ENCODE measurements at places on chromosomes 2 and 18. TPM values are rescaled to one million over a fixed set of nuclear protein-coding genes. Genes with fewer than 3 reads are reported as not detected.

DNA sequence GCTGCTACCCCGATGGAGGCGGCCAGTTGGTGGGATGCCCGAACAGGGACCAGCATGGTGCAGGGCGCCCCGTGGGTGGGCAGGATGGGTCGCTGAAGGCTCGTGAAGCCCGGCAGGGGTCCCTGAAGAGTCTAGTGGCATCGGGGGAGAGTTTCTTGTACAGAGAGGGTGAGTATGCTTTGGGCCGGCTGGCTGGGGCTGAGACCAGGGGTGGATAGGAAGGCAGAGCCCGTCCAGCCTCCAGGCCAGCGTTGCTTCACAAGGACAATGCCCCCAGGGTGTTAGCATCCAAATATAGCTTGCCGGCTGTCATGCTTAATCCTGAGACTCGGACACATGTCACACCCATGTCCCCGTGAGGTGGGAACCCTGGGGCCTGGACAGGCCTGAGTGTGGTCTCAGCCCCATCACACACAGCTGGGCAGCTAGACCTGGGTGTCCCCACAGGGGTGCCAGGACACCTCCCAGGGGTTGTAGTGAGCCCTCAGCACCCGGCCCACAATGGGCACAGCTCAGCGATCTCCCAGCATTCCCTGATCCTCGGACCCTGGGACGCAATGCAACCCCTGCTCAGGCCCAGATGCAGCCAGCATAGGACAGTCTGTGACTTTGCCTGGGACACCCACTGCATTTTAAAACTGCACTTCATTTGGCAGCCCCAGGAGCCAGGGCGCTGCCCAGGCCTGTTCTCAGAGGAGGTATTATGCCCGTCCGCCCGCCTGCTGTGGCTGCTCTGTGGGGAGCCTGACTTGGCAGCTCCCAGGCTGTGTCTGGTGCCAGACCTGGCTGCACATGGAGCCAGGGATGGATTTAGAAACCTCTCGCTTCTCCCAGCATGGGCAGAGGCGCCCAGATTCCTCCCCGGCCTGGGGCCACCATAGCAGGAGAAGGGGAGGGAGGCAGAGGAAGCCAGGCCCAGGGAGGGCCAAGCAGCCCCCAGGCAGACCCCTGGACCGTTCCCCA is 36.4 kb downstream of the RAMP1 start:
- peak overlapping the region; percentile 62 for H3K27ac ChIP-seq
- H3K4me3 ChIP-seq = no peak overlapping the region
- peaks cover 52% of the 10 kb centered on the region for H3K4me1 ChIP-seq
- H3K27me3 ChIP-seq = no peaks in the 10 kb centered on the region
- peaks cover 11% of the 10 kb centered on the region for H3K36me3 ChIP-seq

DNA sequence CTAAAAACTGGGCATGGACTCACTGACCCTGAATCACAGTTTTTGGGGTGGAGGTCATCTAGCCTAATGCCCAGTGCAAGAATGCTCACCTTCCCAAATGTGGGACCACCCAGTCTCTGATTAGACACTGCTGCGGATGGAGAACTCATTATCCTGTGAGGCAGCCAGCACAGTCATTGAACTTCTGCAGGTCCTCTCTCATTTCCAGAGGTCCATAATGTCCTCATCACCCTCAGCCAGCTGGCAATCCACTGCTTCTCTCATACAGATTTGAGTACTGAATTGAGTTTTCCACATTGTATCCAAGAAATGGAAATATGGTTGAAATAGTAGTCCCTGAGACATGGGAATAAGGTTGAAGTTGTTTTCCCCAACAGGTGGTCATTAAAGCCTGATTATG is 5.0 kb upstream of the MYO5B start:
- no peaks in the 10 kb centered on the region for H3K36me3 ChIP-seq
- peaks cover 32% of the 10 kb centered on the region for H3K27me3 ChIP-seq
- no peak for DNase-seq
- H3K4me3 ChIP-seq = no peak overlapping the region
- no peak overlapping the region for H3K27ac ChIP-seq

GRCh38 chr18:77271576-77272481 is 22.2 kb downstream of the GALR1 start:
- no peaks in the 10 kb centered on the region for H3K36me3 ChIP-seq
- H3K27ac ChIP-seq = no peak overlapping the region
- no peaks in the 10 kb centered on the region for H3K4me1 ChIP-seq
- H3K27me3 ChIP-seq = no peaks in the 10 kb centered on the region
- no peak overlapping the region for H3K4me3 ChIP-seq

- no peaks in the 10 kb centered on the region for H3K4me1 ChIP-seq
- no peak for DNase-seq
- no peak overlapping the region for H3K4me3 ChIP-seq
- H3K27me3 ChIP-seq = no peaks in the 10 kb centered on the region
- H3K36me3 ChIP-seq = peaks cover 34% of the 10 kb centered on the region
These were observed 23.2 kb downstream of the ADNP2 start for GRCh38 chr18:80132180-80132812.

The UGT1A4 gene
- not detected for polyA plus RNA-seq

The DOK6 gene
- polyA plus RNA-seq = 50.3 TPM

GRCh38 chr2:109266496-109266895 is 137.5 kb downstream of the SH3RF3 start:
- no peak overlapping the region for H3K4me3 ChIP-seq
- H3K36me3 ChIP-seq = no peaks in the 10 kb centered on the region
- no peak for DNase-seq
- no peak overlapping the region for H3K27ac ChIP-seq
- peaks cover 55% of the 10 kb centered on the region for H3K4me1 ChIP-seq

DNA sequence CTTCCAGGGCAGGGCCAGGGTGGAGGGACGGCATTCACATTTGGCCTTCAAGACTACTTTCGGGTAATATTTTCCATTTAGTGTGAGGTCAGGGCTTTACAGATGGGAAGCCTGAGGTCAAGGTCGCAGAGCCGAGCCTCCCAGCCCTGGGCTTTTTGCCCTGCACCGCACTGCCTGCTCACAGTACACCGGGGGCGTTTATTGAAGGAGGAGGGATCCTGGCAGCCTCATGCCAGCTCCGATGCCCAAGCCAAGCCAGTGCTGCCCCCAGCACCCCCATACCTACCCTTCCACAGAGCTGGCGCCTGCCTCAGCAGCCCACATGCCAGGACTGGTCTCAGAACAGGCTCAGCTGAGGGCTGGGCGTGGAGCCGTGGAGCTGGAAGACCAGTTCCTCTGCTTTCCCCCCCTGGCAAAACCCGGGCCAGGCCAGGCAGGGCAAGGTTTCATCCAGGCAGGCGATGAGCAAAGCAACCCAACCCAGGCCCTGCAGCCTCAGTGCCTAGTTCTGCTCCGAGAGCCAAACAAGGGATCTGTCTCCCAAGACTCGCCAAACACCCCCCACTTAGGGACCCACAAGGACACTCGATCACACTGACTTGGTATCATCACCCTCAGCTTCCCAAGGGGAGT is 11.9 kb downstream of the SDC1 start:
- H3K27me3 ChIP-seq = no peaks in the 10 kb centered on the region
- H3K4me1 ChIP-seq = peaks cover 14% of the 10 kb centered on the region
- H3K27ac ChIP-seq = no peak overlapping the region

The PRKCE gene
- 35.5 TPM for polyA plus RNA-seq

GRCh38 chr2:240460781-240461431 is 25.4 kb downstream of the GPC1 start:
- H3K4me3 ChIP-seq = no peak overlapping the region
- H3K27ac ChIP-seq = no peak overlapping the region
- DNase-seq = no peak

- H3K4me3 ChIP-seq = no peak overlapping the region
- no peaks in the 10 kb centered on the region for H3K27me3 ChIP-seq
- H3K36me3 ChIP-seq = peaks cover 9% of the 10 kb centered on the region
- DNase-seq = no peak
These were observed 19.8 kb downstream of the ARL5A start for GRCh38 chr2:151808258-151809072.

The PDCD1 gene
- polyA plus RNA-seq = not detected

The PKDCC gene
- 37.3 TPM for polyA plus RNA-seq

DNA sequence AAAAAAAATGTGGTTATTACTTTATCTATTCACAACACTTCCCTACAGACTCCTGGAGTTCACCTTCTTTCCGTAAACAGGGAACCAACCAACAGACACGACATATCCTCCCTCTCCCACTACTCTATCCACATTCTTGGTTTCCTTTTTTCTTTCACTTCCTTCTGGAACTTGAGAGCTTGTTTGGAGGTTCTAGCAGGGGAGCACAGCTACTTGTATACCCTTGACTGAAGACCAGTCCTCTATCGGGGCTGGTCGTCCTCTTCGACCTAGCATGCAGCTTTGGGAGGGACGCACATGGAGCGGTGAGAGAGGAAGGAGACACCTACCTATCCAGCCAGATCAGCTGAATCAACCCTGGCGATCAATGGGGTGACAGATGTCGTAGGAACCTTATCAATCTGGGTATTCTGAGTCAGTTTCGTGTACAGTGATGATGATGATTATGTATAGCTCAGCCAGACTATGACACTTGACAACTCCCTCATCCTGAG is 43.5 kb upstream of the MSH2 start:
- no peaks in the 10 kb centered on the region for H3K4me1 ChIP-seq
- H3K27ac ChIP-seq = no peak overlapping the region

DNA sequence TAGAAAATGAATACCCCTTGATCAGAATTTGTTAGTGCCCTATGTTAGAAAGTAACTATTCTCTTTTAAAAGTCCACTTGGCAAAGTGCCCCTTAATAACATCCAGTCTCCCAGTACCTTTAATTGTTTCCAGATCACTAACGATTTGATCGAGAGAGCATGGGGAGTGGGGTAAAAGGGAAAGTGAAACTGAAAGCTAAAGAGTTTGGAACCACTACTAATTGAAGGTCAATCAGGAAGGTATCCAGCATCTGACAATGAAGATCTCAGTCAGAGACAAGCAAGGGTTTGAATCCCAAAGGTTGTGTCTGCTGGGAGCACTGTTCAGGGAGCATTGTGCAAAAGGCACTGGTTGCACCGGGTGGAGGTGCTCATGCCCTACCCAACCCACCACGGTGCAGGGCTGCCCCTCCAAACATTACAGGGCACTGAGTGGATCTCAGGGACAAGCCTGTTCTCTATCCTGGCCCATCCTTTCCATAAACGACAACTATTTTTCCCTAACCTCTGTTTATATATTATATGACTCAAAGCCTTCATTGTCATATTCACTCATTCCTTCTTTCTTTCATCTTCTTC is 14.6 kb upstream of the RIT2 start:
- H3K36me3 ChIP-seq = no peaks in the 10 kb centered on the region
- H3K4me1 ChIP-seq = peaks cover 3% of the 10 kb centered on the region
- no peaks in the 10 kb centered on the region for H3K27me3 ChIP-seq
- H3K4me3 ChIP-seq = peak overlapping the region; percentile 16

GRCh38 chr2:187233811-187234210 is 214.2 kb downstream of the CALCRL start:
- no peak for DNase-seq
- no peak overlapping the region for H3K4me3 ChIP-seq
- H3K4me1 ChIP-seq = no peaks in the 10 kb centered on the region
- H3K36me3 ChIP-seq = no peaks in the 10 kb centered on the region

- peaks cover 22% of the 10 kb centered on the region for H3K36me3 ChIP-seq
- no peak for DNase-seq
- H3K4me1 ChIP-seq = no peaks in the 10 kb centered on the region
These were observed 12.9 kb downstream of the ADCY3 start for GRCh38 chr2:24907116-24907515.

The IL36G gene
- 0.18 TPM for polyA plus RNA-seq

- H3K4me1 ChIP-seq = no peaks in the 10 kb centered on the region
- no peak overlapping the region for H3K27ac ChIP-seq
- DNase-seq = no peak
These were observed 8.5 kb downstream of the PRPF40A start for GRCh38 chr2:152708742-152709141.

GRCh38 chr2:98623657-98624056 is 15.3 kb downstream of the UNC50 start:
- no peak overlapping the region for H3K4me3 ChIP-seq
- H3K4me1 ChIP-seq = no peaks in the 10 kb centered on the region
- no peaks in the 10 kb centered on the region for H3K27me3 ChIP-seq
- DNase-seq = no peak
- no peaks in the 10 kb centered on the region for H3K36me3 ChIP-seq

DNA sequence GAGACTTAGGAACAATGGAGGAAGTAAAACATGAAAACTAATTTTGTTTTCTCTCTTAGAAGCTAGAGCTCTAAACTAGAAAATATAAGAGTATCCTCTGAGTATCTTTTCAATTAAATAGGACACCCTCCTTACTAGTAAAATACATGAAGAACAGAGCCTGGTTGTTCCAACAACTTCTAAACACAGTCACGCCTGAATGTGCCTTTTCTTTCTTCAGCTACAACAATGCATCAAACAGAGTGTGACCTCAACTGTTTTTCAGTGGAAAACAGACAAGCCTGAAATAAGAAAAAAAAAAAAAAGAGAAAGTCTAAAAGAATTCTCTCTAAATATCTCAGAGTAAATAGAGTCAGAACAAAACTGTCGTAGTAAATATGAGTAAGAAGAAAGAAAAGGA is 928.8 kb downstream of the CNTNAP5 start:
- no peaks in the 10 kb centered on the region for H3K27me3 ChIP-seq
- no peaks in the 10 kb centered on the region for H3K4me1 ChIP-seq
- no peak for DNase-seq
- no peaks in the 10 kb centered on the region for H3K36me3 ChIP-seq
- no peak overlapping the region for H3K4me3 ChIP-seq

The DPP10 gene
- 41.7 TPM for polyA plus RNA-seq

The OR6B2 gene
- not detected for polyA plus RNA-seq

DNA sequence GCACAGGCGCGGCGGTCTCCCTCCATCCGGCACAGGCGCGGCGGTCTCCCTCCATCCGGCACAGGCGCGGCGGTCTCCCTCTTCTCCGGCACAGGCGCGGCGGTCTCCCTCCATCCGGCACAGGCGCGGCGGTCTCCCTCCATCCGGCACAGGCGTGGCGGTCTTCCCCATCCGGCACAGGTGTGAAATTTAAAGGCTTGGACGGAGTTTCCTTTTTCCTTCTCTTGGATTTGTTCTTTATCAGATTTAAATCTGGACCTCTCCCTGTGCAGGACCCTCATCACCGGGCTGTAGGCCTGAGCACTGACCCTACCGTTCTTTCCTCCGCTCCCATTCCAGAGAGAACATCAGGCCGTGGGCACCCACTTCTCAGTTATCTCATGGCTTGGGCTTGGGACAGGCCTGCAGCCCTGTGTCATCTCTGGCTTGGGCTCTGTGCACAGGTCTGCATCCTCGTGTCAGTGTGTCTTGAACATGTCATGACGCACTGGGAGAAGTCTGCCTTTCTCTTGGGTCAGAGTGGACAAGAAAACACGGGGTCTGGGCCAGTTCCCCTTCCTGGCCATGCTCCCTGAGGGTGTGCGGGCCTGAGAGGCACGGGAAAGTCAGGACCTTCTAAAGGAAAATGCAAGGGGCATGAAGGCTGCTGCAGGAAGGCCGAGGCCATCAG is 53.9 kb upstream of the PXDN start:
- no peak overlapping the region for H3K27ac ChIP-seq
- H3K27me3 ChIP-seq = no peaks in the 10 kb centered on the region
- peaks cover 50% of the 10 kb centered on the region for H3K36me3 ChIP-seq
- no peak for DNase-seq

The RIOK3 gene
- polyA plus RNA-seq = 69.3 TPM

The DPY30 gene
- 90.7 TPM for polyA plus RNA-seq

The CPS1 gene
- polyA plus RNA-seq = 3.2 TPM

The ERBB4 gene
- 14.4 TPM for polyA plus RNA-seq

The CIB4 gene
- polyA plus RNA-seq = not detected

The HOXD4 gene
- polyA plus RNA-seq = 19.8 TPM

GRCh38 chr2:100419915-100420314 is 2.4 kb upstream of the CHST10 start:
- H3K27ac ChIP-seq = no peak overlapping the region
- DNase-seq = no peak
- no peaks in the 10 kb centered on the region for H3K27me3 ChIP-seq
- H3K36me3 ChIP-seq = no peaks in the 10 kb centered on the region

- no peak for DNase-seq
- H3K27ac ChIP-seq = no peak overlapping the region
- H3K36me3 ChIP-seq = no peaks in the 10 kb centered on the region
- no peaks in the 10 kb centered on the region for H3K4me1 ChIP-seq
These were observed 243.8 kb downstream of the ERBB4 start for GRCh38 chr2:212294816-212295215.

Data from spinal cord (tissue), 10 donors.